ENCODE measurements at places on chromosomes 2 and 18. TPM values are rescaled to one million over a fixed set of nuclear protein-coding genes. Genes with fewer than 3 reads are reported as not detected.

Gene BIRC6
- 96.7 TPM for total RNA-seq

Gene VAPA
- 134 TPM for total RNA-seq

Gene ALPP
- 0.06 TPM for total RNA-seq

Gene IHH
- 2.0 TPM for total RNA-seq

Gene PLA2R1
- total RNA-seq: 31.2 TPM

Gene ACADL
- total RNA-seq: 0.05 TPM

Gene SPR
- 3.1 TPM for total RNA-seq

Gene NT5DC4
- 0.09 TPM for total RNA-seq

Gene CD207
- 1.4 TPM for total RNA-seq

Gene ZAP70
- 0.89 TPM for total RNA-seq

Gene GPBAR1
- total RNA-seq: 1.7 TPM

Gene CTDSP1
- 74.2 TPM for total RNA-seq

Gene IL18RAP
- total RNA-seq: 3.2 TPM

Gene SERPINB11
- not detected for total RNA-seq

Gene DNAJC27
- 7.0 TPM for total RNA-seq

Gene MAP3K19
- 0.87 TPM for total RNA-seq

Gene MRO
- 0.38 TPM for total RNA-seq

Gene ZBTB7C
- total RNA-seq: 3.3 TPM

Gene CDH7
- 6.9 TPM for total RNA-seq

Gene EMX1
- 1.4 TPM for total RNA-seq

Gene SLC5A7
- total RNA-seq: 116 TPM

Gene BZW1
- total RNA-seq: 202 TPM

Measured in motor neuron (in vitro differentiated cells).